ENCODE measurements at places on chromosomes 3 and 15. TPM values are rescaled to one million over a fixed set of nuclear protein-coding genes. Genes with fewer than 3 reads are reported as not detected.

Gene ARPIN
- 13.3 TPM for total RNA-seq

Gene PPP1R14D
- total RNA-seq: not detected

Gene ACOX2
- 9.5 TPM for total RNA-seq

Gene INO80
- 24.4 TPM for total RNA-seq

Gene GNAT1
- total RNA-seq: 0.50 TPM

Gene SPINK8
- total RNA-seq: not detected

Gene ZNF35
- 12.0 TPM for total RNA-seq

Gene TGFBR2
- total RNA-seq: 41.9 TPM

Gene SH2D7
- total RNA-seq: not detected

Gene PYGO1
- 7.8 TPM for total RNA-seq

Gene TMEM158
- 0.82 TPM for total RNA-seq

Gene UQCRC1
- total RNA-seq: 278 TPM

Gene NOX5
- not detected for total RNA-seq

Gene SPRED1
- total RNA-seq: 10.4 TPM

Gene PGBD4
- total RNA-seq: 1.5 TPM

Gene XYLB
- total RNA-seq: 20.1 TPM
